ENCODE measurements at places on chromosomes 2 and 18. TPM values are rescaled to one million over a fixed set of nuclear protein-coding genes. Genes with fewer than 3 reads are reported as not detected.

Gene ABHD1
- total RNA-seq: 0.52 TPM

Gene TGFA
- 0.07 TPM for total RNA-seq

Gene MSTN
- not detected for total RNA-seq

Gene SLC4A1AP
- 23.8 TPM for total RNA-seq

Gene XPO1
- 196 TPM for total RNA-seq

Gene HOXD11
- not detected for total RNA-seq

Gene TTC27
- total RNA-seq: 28.0 TPM

Gene ASXL2
- 35.2 TPM for total RNA-seq

Gene RIT2
- not detected for total RNA-seq

Gene TDRD15
- total RNA-seq: not detected
